NCI-H1105 treated with DMSO at 0.1 percent for 48 hours (cell line): ENCODE measurements at places on chromosomes 2 and 18.

GRCh38 chr2:96679848-96680247 lies 37.3 kb downstream of the FER1L5 start:
- DNase-seq: no peak

DNA sequence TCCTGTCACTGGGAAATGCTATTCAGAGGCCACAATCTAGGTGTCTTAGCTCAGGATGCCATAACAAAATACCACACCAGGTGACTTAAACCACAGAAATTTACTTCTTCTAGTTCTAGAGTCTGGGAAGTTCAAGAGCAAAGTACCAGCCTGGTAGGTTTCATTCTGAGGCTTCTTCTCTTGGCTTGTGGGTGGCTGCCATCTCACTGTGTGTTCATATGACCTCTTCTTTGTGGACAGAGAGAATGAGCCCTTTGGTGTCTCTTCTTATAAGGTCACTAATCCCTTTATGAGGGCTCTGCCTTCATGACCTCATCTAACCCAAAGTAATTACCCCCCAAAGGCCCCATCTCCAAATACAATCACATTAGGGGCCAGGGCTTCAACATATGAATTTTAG lies 57.3 kb downstream of the RHOB start:
- DNase-seq: no peak

DNA sequence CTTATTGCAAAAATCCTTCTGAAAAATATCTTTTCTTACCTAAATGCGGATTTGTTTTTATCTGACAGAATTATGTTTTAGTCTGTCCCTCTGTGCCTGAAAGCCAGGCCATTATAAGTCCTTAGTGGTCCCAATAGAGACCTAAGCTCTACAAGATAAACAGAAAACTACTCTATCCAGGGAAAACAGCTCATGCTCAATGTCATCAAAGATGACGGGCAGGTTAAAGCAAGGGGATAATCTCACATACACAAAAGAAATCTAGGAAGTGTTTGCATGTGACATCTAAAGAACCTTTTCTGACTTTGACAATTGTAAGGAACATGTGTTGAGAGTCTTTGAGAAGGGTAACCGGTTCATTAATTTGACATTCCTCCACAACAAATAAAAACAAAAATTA lies 741.1 kb upstream of the ID2 start:
- no peak for DNase-seq

GRCh38 chr2:238940806-238941205 lies 92.9 kb downstream of the TWIST2 start:
- no peak for DNase-seq

DNA sequence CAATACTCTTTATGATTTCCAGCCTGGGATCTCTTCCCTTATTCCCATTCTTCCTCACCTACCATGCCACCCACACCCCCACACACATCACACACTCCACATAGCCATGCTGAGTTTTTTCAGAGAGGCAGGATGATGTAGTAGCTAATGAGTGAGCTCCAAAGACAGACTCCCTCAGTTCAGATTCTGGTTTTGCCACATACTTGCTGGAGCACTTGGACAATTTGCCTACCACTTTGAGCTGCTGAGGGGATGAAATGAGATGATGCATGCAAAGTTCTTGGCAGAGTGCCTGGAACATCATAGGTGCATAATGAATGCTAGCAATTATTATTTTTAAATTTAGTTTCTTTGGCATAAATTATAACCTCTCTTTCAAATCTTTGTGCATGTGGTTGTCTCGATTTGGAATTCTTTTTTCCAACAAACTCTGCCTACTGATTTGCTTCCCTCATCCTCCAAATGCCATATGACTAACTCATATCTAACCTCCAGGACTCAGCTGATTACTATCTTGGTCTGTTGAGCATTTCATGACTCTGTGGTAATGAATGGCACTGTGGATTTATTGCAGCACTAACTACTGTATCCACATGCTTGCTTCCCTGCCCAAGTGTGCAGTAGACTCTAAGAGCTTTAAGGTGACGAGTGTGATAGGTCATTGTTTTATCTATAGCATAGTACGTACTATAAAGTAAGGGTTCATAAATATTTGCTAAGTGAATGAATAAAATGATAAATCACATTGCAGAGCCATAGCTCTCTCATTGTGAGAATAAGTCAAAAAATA lies 99.1 kb downstream of the TACR1 start:
- DNase-seq: peak; percentile 68
